ENCODE measurements at places on chromosomes 2 and 18.

- no peak for DNase-seq
These were observed 347.0 kb upstream of the RAB12 start for GRCh38 chr18:8262221-8262620.

- no peak for DNase-seq
These were observed 995.2 kb upstream of the CDH2 start for GRCh38 chr18:29171892-29172755.

- no peak for DNase-seq
These were observed 15.9 kb upstream of the VPS4B start for GRCh38 chr18:63438181-63438580.

GRCh38 chr2:106161938-106162820 lies 31.9 kb downstream of the UXS1 start:
- no peak for DNase-seq

- DNase-seq, result no peak
These were observed 87.4 kb downstream of the INO80D start for GRCh38 chr2:205998583-205998982.
